ENCODE measurements at places on chromosomes 13 and 19. TPM values are rescaled to one million over a fixed set of nuclear protein-coding genes. Genes with fewer than 3 reads are reported as not detected.

Gene IGSF23
- total RNA-seq: 2.9 TPM

Gene PABPC3
- 0.33 TPM for total RNA-seq

Gene ZNF284
- 0.76 TPM for total RNA-seq

Gene CGB3
- not detected for total RNA-seq

Gene KLK4
- not detected for total RNA-seq

Gene ARMC6
- 45.1 TPM for total RNA-seq

Gene PSG6
- total RNA-seq: not detected

Gene CYP2F1
- total RNA-seq: not detected

Gene MYH14
- total RNA-seq: 0.89 TPM

Gene C19orf73
- total RNA-seq: 6.0 TPM

Gene CEBPA
- total RNA-seq: 0.16 TPM

Gene ZNF439
- total RNA-seq: 1.6 TPM

Gene ADGRE2
- not detected for total RNA-seq

Gene FAM83E
- total RNA-seq: not detected

Gene LRG1
- not detected for total RNA-seq

Gene PRR19
- 3.9 TPM for total RNA-seq

Gene SLITRK1
- not detected for total RNA-seq

Gene CYP4F2
- total RNA-seq: 0.16 TPM

Gene OR2Z1
- total RNA-seq: not detected

Gene FUT3
- not detected for total RNA-seq

Gene DIAPH3
- total RNA-seq: 33.1 TPM

Gene KL
- 0.16 TPM for total RNA-seq

Gene NTF4
- total RNA-seq: 0.25 TPM

Gene TNNI3
- not detected for total RNA-seq

Gene KIR2DL3
- total RNA-seq: not detected

Gene CEACAM16
- not detected for total RNA-seq

Gene PRSS57
- total RNA-seq: not detected

Gene UBE2L5
- total RNA-seq: not detected

Gene DGKH
- 14.1 TPM for total RNA-seq

Gene LGALS16
- not detected for total RNA-seq

Gene ZNF730
- 4.7 TPM for total RNA-seq

Gene CACNA1A
- total RNA-seq: 0.25 TPM

Gene CLEC4G
- total RNA-seq: not detected

Gene TGFBR3L
- 4.4 TPM for total RNA-seq

Gene AMER2
- under 0.01 TPM for total RNA-seq

Gene ZNF493
- 2.3 TPM for total RNA-seq

Gene VN1R4
- not detected for total RNA-seq

Gene OLFM2
- 1.5 TPM for total RNA-seq

Gene C5AR1
- not detected for total RNA-seq

Gene LGI4
- 0.49 TPM for total RNA-seq

Gene CLIP3
- total RNA-seq: 2.6 TPM

Gene FUT1
- total RNA-seq: 0.98 TPM

Gene ZSCAN4
- total RNA-seq: not detected

Gene FXYD3
- not detected for total RNA-seq

Gene SHANK1
- total RNA-seq: 0.81 TPM

Gene RNF17
- 0.13 TPM for total RNA-seq

Gene TMEM147
- total RNA-seq: 129 TPM

Gene NLRP5
- not detected for total RNA-seq

Gene ALDH16A1
- total RNA-seq: 43.7 TPM

Gene CRX
- not detected for total RNA-seq

Gene ATP1A3
- 0.49 TPM for total RNA-seq

Gene WASF3
- 3.7 TPM for total RNA-seq

Measured in mesangial cell (primary cell).